ENCODE measurements at places on chromosomes 11 and 22. TPM values are rescaled to one million over a fixed set of nuclear protein-coding genes. Genes with fewer than 3 reads are reported as not detected.

Gene SCGB1A1
- not detected for total RNA-seq

Gene E2F8
- total RNA-seq = 1.7 TPM

Gene MRPL40
- 29.8 TPM for total RNA-seq

Gene APOL4
- total RNA-seq = under 0.01 TPM

Gene OR8D2
- not detected for total RNA-seq

Gene RHOD
- 7.6 TPM for total RNA-seq

Gene RFPL3
- total RNA-seq = not detected

Gene MS4A12
- total RNA-seq = not detected

Gene AQP11
- total RNA-seq = 0.88 TPM

Gene APOL3
- total RNA-seq = 11.6 TPM

Gene KLHL35
- 4.6 TPM for total RNA-seq

Gene ACCS
- 6.8 TPM for total RNA-seq

Gene PAX6
- not detected for total RNA-seq
